ENCODE measurements at places on chromosomes 4 and X.

- DNase-seq, result no peak
These were observed 165.3 kb upstream of the GPC4 start for GRCh38 chrX:133580625-133581024.

GRCh38 chrX:110145854-110146253, 142.9 kb downstream of the TMEM164 start:
- no peak for DNase-seq

- no peak for DNase-seq
These were observed 94.4 kb upstream of the TTC29 start for GRCh38 chr4:147039976-147040575.

GRCh38 chrX:115332832-115333231, 43.3 kb downstream of the LUZP4 start:
- DNase-seq, result no peak

DNA sequence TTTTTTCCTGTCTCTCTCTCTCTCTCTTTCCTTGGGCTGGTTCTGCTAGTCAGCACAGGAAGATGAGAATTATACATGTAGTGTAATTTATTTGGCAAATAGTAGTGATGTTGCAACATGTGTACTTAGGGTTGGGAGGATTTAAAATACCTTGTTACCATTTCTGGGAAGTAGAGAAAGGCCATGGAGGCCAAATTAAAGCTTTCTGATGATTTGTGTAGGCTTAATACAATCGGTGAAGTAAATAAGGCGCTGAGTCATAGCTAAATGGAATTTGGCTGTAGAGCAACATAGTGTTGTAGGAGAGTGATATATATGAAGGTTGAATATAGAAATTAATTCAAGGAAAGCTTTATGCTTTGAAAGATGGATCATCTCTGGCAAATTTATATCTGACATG, 295.3 kb downstream of the GRID2 start:
- no peak for DNase-seq
